ENCODE measurements at places on chromosomes 3 and 15.
A peak's percentile ranks its signal among the peaks of the same experiment; 100 is the strongest.

DNA sequence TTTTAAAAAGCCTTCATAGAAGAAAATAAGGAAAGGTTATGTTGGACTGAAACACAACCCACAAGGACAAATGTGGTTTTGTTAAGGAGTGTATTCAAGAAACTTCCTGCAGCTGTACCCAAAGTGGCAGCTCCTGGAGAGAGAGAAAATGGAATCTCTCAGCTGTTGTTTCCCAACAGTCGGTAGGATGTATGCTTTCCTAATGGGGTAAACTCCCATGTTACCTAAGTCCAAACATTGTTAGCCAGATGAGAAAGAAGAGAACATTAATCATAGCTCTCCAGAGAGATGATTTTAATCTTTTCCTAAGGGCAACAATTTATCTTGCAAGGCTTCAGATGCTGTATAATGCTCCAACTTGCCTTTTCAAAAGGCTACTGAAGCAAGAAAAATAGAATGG, 22.6 kb upstream of the TEX9 start:
- DNase-seq: no peak

GRCh38 chr15:81411051-81411450, 37.0 kb upstream of the TMC3 start:
- no peak for DNase-seq

DNA sequence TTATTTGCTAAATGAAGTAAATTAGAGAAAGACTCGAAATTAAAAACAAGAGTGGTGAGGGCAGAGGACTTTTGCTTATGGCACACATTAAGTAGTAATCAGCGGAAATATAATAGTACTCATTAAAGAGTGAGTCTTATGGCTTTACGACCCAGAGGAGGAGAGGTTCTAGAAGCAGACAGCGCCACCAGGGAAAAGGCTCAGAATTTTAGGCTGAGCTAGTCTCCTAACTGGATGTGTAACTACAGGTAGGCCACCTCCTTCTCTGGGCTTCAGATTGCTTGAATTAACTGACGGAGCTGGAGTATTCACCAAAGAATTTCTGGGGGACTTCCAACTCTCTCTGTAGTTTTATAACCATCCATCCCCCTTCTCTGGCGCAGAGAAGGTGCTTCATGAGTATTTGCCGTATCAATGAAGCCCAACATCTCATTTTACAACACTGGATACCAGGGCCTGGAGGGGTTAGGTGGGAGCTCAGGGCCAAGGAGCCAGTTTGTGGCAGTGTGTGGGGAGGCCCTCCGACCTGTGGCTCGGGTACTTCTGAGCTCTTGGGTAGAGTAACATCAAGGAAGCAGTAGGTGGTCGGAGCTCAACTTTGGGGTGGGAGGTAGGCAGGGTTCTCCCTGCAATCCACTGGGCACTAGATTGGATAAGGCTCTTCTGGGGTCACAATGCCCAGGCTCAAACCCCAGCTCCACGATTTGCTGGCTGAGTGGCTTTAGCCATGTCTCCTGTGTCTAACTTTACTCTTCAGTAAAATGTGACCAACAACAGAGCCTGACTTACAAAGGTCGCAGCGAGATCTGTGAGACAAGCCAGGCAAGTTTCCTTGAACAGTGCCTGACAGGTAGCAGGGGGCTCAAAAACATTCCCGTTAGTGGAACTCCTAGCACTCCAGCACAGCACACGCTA, 1.1 kb downstream of the CHCHD4 start:
- no peak for DNase-seq

DNA sequence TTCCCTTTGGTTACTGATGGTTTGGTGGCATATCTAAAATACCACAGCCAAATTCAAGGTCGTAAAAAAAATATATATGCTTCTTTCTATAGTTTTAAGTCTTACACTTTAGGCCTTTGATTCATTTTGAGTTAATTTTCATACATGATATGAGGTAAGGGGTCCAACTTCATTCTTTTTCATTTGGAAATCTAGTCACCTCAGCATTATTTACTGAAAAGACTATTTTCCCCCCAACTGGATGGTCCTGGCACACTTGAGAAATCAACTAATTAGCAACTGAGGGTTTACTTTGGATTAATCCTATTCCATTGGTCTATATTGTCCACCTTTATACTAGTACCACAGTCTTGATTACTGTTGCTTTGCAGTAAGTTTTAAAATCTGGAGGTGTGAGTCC, 26.2 kb downstream of the RHOA start:
- no peak for DNase-seq

- DNase-seq: no peak
Observed at GRCh38 chr3:54079314-54079713, 43.0 kb upstream of the CACNA2D3 start.

GRCh38 chr3:188798556-188799145, 373.1 kb upstream of the TPRG1 start:
- DNase-seq: no peak

DNA sequence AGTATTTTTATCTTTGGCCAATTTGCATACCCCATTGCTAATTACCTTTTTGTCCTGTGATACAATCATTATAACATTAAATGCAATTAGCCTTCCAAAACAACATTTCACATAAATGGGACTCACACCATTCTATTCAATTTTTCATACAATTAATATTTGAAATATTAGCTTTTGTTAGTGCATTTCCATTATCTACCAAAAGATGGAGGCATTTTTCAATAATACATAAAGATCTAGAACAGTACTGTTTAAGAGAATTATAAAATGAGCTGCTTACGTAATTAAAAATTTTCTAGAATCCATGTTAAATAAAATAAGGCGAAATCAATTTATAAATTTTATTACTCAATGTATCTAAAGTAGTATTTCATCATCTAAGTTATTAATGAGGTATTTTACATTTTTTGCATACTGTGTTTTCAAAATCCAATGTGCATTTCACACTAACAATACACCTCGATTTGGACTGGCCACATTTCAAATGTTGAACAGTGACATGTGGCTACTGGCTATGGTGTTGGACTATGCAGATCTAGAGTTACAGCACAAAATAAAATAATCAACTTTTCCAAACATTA, 74.3 kb downstream of the TJP1 start:
- no peak for DNase-seq

DNA sequence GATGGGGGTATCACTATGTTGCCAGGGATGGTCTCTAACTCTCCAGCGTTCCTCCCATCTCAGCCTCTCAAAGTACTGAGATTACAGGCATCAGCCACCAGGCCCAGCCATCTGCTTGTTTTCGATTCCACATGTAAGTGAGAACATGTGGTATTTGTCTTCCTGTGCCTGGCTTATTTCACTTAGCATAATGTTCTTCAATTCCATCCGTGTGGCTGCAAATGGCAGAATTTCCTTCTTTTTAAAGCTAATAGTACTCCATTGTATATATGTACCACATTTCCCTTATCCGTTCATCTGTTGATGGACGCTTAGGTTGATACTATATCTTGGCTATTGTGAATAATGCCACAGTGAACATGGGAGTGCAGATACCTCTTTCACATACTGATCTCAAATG, 70.6 kb downstream of the ASB7 start:
- no peak for DNase-seq

DNA sequence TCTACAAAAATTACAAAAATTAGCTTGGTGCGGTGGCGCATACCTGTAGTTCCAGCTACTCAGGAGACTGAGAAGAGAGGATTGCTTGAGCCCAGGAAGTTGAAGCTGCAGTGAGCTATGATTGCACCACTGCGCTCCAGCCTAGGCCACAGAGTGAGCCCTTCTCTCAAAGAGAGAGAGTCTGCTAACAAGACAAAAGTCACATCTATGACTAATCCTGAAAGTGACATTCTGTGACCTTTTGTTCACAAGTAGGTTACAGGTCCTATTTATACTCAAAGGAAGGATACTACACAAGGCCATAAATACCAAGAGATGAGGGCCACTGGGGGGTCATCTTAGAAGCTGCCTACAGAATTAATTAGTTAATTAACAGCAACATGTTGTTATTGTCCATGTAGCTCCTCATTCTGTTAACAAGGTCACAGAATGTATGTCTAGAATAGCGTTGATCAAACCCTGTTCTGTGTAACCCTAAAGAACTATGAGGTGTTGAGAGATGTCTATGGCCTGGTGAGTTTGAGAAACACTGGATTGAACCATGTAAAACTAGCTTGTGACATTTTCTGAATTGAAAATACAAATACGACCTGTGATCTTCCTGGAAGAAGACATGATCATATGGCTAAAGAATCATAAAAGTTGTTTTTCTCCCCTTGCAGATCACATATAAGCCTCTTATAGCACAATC, 97.0 kb downstream of the SAMMSON start:
- no peak for DNase-seq

DNA sequence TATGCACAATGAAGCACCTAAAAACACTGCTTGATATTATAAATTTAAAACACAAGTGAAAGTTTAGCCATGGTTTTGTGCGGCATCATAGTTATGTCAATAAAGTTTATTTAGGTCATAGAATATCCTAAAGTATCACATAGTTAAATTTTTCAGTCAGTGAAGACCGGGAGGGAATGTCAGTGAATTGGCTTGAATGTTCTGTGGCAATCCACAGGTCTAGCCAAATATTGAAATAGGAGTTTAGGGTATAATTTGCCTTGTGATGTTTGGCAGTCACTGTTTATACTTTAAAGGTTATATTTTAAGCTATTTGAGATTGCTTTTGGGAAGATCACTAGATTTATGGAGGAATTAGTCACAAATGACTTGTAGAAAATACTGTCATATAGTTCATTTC, 79.7 kb upstream of the FLNB start:
- DNase-seq: no peak

DNA sequence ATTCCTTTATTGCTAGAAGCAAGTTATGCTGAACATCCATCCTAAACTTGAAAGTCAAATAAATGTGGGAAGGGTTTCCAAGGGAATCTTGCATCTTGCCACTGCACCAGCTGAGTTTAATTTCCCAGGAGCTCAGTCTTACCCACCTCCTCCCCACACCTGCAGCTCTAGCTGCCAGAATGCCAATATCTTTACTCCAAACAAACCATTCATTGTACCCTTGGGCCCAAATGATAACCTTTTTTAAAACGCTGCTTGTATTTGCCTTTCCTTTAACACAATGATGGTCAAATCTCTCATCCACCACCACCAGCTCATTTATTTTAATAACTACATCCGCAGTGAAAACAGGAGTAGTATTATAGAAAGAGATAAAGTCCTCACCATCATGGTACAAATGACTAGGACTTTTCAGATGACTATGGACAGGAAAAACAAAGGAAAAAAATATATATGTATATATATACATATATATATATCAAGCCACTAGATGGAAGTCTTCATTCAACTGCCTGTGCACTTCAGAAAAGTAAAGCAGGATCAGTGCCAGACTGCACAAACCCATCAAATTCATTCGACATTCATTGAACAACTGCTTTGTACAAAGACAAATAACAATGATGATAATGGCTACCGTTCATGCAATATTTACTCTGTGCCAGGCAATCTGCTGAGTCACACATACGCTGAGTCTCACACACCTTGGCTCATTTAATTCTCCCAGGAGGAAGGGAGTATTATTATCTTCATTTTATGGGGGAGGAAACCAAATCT, 44.0 kb downstream of the BFSP2 start:
- no peak for DNase-seq

DNA sequence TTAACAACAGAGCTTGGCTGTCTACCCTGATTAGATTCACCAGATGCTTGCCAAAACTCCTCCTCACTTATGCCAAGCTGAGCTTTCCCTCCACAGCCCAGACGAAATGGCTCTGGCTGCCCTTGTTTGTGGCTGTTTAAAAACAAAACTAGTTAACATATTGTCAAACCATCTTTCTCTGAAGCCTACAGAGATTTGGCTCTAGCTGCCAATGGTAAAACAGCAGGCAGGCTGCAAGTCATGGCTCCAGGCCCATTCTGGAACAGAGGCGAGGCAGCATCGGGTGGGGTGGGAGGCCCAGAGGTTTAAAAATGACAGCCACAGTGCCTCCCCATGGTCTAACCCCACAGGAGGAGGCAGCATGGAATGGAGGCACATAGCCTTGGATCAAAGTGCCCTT, 75.9 kb downstream of the SCN5A start:
- no peak for DNase-seq

DNA sequence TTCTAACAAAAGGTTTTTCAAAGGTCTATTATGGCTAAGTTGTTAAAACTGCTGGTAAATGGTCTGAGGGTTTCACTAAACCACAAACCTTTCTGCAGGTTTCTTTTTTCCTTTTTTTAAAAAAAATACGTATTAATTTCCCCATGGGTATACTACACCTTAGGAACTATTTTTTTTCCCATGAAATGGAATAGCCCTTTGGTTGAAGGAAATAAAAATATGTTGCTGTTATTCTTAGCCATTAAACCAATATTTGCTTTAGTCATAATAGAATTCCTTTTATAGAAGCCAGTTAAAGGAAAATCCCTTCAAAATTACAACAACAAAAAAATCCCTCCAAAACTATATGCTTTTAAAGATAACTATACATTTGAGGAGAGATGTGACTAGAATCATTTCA, 1303.3 kb downstream of the ROBO2 start:
- DNase-seq: no peak

DNA sequence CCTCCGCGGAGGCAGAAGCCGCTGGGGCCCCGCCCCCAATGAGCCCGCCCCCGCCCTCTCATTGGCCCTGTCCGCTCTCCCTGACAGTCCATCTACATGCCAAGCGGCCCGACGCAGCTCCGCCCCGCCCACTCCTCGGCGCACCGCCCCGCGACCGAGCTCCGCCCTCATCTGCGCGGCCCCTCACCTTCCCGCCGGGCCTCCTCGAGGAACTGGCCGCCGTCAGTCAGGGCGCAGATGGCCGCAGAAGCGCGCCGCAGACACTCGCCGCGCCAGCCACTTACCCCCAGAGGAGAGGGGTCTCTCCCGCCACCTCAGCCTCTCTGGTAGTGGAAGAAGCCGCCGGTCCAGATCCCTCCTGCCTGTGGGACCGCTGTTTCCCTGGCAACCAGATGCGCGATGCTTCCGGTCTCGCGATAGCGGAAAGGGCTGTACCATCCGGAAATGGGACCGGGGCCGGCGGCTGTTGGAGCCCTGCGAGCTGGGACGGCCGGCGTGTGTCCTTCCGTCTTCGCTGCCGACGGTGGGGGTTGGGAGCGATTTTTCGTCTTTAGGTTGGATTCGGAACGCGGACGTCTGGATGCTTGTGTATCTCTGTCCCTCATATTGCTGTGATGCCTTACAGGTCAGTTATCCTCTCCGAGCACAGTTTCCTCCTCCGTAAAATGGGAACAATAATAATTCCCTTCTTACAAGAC, at the start of gene FSIP1:
Gene FSIP1 (minus strand): TSS at position 401 of the 698 bp plus-strand sequence. CDS start 6,317 bp downstream, outside the sequence.
- peak; percentile 71 for DNase-seq

GRCh38 chr15:65777843-65778242, 14.2 kb downstream of the DENND4A start:
- DNase-seq: no peak

- DNase-seq: no peak
Observed at GRCh38 chr3:14716591-14716990, 41.6 kb downstream of the C3orf20 start.

- no peak for DNase-seq
Observed at GRCh38 chr3:133401374-133402135, 1.7 kb downstream of the BFSP2 start.

DNA sequence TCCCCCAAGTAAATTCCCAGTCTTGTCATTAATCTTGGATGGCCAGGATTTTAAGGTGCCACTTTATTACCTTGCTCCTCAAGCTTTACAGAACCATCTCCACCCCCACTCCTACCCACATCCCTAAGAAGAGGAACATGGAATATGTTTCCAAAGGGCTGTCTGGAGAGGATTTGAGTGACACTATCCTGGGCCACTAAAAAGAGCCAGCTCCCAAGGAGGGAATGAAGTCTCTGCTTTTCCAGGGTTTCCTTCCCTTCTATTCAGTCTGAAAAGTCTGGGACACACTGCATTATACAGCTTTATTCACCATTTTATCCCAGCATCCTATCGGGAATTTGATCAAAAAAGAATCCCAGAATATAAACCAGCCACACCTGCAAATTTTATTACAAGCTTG, 35.6 kb upstream of the MECOM start:
- no peak for DNase-seq

GRCh38 chr3:114217266-114217665, 20.1 kb downstream of the ZNF80 start:
- no peak for DNase-seq
